Temporal lobe (tissue), 4 donors: ENCODE measurements at places on chromosomes 11 and 22. TPM values are rescaled to one million over a fixed set of nuclear protein-coding genes. Genes with fewer than 3 reads are reported as not detected.

GLYAT gene
- 0.25 TPM for total RNA-seq

CCDC157 gene
- total RNA-seq, result 3.4 TPM

TMEM45B gene
- 1.5 TPM for total RNA-seq

MB gene
- not detected for total RNA-seq

GSC2 gene
- 0.49 TPM for total RNA-seq

C11orf16 gene
- 0.25 TPM for total RNA-seq

AGBL2 gene
- 0.25 TPM for total RNA-seq

ZP1 gene
- total RNA-seq, result not detected

OR10D3 gene
- not detected for total RNA-seq

PNPLA5 gene
- 0.25 TPM for total RNA-seq

CAVIN3 gene
- 2.7 TPM for total RNA-seq

F2 gene
- total RNA-seq, result not detected

LMNTD2 gene
- total RNA-seq, result under 0.01 TPM

OSM gene
- 0.25 TPM for total RNA-seq

TMEM126B gene
- total RNA-seq, result 25.8 TPM

RIMBP3B gene
- 0.98 TPM for total RNA-seq

ALX4 gene
- 0.98 TPM for total RNA-seq

CD3D gene
- total RNA-seq, result not detected

PRG2 gene
- total RNA-seq, result not detected

C11orf65 gene
- 0.49 TPM for total RNA-seq

POU2AF1 gene
- under 0.01 TPM for total RNA-seq

SLC22A25 gene
- under 0.01 TPM for total RNA-seq

SLC5A4 gene
- total RNA-seq, result under 0.01 TPM

OR6A2 gene
- total RNA-seq, result 0.49 TPM

RNF121 gene
- 17.5 TPM for total RNA-seq

FOSL1 gene
- total RNA-seq, result not detected

C22orf42 gene
- not detected for total RNA-seq

CRYBA4 gene
- not detected for total RNA-seq
